ENCODE measurements at places on chromosomes 12 and 14.

GRCh38 chr12:27331291-27331926 is 1.2 kb upstream of the BMAL2 start:
- DNase-seq = peak; percentile 70

DNA sequence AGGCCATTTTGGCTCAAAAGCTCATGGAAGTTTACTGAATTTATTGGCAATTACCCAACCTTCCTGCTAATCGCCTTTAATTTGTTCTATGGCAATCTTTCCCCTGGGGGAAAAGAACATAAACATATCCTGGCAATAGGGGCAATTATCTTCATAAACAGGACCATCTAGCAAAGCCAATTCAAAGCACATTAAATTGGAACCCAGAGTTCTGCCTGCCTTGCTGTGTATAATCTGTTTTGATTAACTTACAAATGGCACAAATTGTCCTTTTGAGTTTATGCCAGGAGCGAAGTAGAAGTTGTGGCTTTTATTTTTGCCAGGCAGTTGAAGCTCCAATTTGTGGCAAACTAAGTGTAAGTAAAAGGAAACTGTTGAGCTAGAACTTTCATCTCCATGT is 68.6 kb downstream of the C12orf50 start:
- DNase-seq = no peak

- no peak for DNase-seq
These were observed 5.9 kb upstream of the BHLHE41 start for GRCh38 chr12:26130728-26131127.

DNA sequence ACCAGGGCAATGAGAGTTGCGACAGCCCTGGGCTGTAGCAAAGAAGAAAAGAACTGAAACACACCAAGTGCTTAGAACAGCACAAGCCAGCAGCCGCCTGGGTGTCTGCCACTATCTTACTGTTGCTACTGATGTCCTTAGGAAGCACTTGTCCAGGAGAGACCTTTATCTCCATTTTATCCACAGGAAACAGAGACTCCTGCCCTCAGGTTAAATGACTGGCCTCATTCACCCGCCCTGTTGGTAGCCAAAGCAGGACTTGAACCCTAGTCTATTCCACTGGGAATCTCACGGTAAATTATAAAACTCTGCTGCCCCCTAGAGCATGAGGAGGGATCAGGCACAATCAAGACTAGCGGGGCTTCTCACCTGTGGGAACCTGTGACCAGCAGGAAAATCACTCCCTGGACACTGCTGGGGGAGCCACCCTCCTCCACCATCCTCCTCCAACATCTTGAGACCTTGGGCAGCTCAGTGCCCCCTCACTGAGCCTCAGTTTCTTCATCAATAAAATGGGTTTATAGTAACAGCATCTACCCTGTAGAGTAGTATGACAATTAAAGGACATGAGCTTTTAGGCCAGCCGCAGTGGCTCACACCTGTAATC is 20.5 kb upstream of the TESC start:
- no peak for DNase-seq

- DNase-seq = no peak
These were observed 2.9 kb downstream of the ARHGDIB start for GRCh38 chr12:14958361-14959125.

DNA sequence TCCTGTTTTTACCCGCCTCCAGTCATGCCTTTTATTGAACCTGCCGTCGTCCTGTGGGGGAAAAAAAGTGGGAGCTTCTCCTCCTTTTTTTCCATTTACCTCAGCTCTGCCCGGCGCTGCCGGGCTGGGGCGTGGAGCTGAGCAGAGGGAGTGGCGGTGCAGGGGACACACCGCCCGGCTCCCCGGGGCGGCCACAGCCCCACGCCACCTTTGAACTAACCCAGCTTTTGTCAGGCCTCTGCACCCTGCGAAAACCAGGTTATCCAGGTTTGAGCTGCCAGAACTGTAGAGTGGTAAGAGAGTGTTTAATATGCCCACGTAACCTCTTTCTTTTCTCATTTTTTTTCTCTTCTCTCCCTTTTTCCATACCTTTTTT is 161.0 kb upstream of the FKBP4 start:
- DNase-seq = no peak

GRCh38 chr12:130335517-130336392 is 1.9 kb upstream of the PIWIL1 start:
- DNase-seq = no peak

GRCh38 chr12:7113389-7113871 is 4.4 kb upstream of the C1RL start:
- no peak for DNase-seq

GRCh38 chr12:18747895-18748294 is 10.0 kb downstream of the CAPZA3 start:
- no peak for DNase-seq

GRCh38 chr14:103093856-103094405 is 594 bp upstream of the EXOC3L4 start:
- DNase-seq = no peak

GRCh38 chr14:24428628-24429394 is 657 bp downstream of the CBLN3 start:
- peak; percentile 69 for DNase-seq
